GM12864 (cell line): ENCODE measurements at places on chromosomes 12 and 14.

DNA sequence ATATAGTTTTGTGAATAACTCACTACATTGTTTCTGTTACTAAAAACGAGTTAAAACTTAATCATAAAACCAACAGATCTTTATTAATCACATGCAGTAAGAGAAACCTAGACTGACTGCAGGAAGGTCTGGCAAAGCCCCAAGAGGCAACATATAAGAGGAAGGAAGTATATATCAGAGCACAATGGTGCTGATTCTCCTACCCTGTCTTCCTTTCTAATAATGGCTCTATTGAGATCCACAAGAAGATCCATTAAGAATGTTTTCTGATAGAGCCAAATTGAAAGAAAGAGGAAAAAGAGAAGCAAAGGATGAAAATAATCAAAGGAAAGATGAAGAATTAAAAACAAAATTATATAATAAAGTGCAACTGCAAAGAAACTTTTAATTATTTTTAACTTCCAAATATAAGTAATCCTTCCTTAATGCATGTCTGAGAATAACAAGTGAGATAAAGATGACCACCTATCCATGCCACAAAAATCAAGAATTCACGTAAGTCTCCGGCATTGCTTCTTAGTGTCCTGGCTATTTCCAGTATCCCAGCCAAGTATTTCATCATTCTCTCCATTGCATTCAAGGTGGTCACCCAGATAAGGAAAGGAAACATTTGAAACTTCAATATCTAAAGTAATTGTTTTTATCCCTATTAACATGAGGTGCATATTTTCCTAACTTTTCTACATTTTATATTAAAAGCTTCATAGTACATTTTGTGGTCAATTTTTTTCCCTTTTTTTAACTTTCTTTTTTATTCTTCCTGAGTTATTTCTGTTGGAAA lies 62.2 kb downstream of the SOX5 start:
- DNase-seq: no peak

GRCh38 chr12:4962539-4963486 lies 53.1 kb downstream of the KCNA1 start:
- DNase-seq: no peak

- no peak for DNase-seq
Observed at GRCh38 chr12:4115570-4115969, 158.0 kb upstream of the CCND2 start.

GRCh38 chr12:46470036-46470627 lies 97.6 kb upstream of the SLC38A2 start:
- DNase-seq: no peak

DNA sequence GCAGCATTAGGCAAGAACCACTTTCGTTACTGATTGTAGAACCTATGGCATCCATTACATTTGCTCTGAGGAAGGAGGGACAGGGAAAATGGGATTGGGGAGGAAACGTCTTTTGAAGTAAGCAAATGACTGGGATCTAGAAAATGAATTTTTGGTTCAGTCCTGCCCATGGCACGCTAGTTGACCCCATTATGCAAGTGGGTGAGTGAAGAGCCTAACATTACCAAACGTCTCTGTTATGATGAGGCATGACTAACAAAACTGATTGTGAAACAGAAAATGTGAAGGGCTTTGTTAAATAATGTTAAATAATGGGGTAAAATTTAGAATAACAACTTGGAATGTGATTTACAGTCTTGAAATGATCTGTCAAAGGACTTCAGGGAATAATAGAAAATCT lies 38.9 kb downstream of the CPSF2 start:
- DNase-seq: no peak

- DNase-seq: no peak
Observed at GRCh38 chr12:106885026-106885425, 70.7 kb upstream of the TMEM263 start.

GRCh38 chr14:79665556-79665955 lies 545.7 kb downstream of the DIO2 start:
- no peak for DNase-seq

- DNase-seq: no peak
Observed at GRCh38 chr12:57832966-57833365, 13.6 kb downstream of the CTDSP2 start.

- DNase-seq: no peak
Observed at GRCh38 chr12:11564984-11565651, 84.4 kb upstream of the ETV6 start.

DNA sequence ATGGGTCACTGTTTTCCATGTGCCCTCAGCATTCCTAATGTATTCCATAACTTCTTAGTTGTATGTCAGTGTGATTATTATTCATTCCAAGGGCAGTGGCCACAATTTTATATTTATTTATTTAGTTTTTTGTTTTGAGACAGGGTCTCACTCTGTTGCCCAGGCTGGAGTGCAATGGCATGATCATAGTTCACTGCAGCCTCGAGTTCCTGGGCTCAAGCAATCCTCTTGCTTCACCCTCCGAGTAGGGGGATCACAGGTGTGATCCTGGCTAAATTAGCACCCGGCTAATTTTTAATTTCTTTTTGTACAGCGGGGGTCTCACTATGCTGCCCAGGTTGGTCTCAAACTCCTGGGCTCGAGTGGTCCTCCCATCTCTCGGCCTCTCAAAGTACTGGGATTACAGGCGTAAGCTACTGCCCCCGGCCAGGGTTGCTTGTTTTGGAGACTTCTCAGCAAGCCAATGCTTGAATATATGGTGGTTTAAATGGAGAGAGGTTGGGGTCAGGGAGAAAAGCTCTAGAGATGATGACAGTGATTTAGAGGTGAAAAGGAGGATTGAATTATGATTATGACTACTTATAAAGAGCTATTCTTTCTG lies 7.6 kb downstream of the GPRC5A start:
- no peak for DNase-seq
